ENCODE measurements at places on chromosomes 1 and 21.

DNA sequence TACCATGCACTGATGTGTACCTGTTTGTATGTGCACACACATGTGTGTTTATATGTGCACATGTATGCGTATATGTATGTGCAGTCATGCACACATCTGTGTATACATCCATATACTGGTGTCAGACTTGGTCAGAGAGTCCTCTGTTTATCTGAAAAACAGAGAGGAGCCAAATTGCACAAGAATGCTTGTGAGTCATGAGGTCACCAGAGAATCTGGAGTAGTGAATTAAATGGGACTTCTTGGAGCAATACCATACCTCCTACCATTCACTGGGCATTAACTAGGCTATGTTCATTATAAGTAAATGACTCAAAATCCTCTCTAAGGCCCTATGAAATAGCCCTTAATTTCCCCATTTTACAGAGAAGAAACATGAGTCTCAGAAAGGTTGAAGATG is 272.1 kb upstream of the C1orf87 start:
- no peak for DNase-seq

GRCh38 chr1:150256198-150256553 is 1.4 kb upstream of the CA14 start:
- DNase-seq: no peak

- DNase-seq: no peak
Observed at GRCh38 chr21:25636727-25637126, 2.3 kb upstream of the JAM2 start.

GRCh38 chr21:39132248-39132647 is 51.0 kb downstream of the PSMG1 start:
- no peak for DNase-seq

GRCh38 chr1:246319083-246319714 is 187.9 kb downstream of the SMYD3 start:
- no peak for DNase-seq

GRCh38 chr1:43435146-43436145 is 18.3 kb downstream of the HYI start:
- no peak for DNase-seq

GRCh38 chr1:226123591-226124471 is 61.3 kb downstream of the H3-3A start:
- no peak for DNase-seq

DNA sequence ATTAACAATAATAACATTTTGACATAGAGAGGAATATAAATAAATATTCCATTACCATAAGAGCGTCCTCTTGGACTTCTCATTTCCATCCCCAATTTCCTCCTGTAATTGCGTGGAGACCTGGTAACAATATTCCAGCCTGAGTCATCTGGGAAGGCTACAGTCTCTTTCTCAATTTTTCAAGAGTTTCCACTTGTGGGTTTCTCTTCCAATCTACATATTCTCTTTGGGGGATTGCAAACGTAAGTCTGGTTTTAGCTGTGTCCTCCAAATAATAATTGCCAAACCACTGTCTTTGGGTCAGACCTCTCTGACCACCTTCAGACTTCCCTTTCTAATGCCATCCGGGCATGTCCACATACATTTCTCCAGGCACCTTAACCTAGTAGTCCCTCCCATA is 124.5 kb upstream of the USP24 start:
- DNase-seq: no peak

- no peak for DNase-seq
Observed at GRCh38 chr1:86194491-86195034, 38.0 kb upstream of the COL24A1 start.
